ENCODE measurements at places on chromosomes 16 and 17.

DNA sequence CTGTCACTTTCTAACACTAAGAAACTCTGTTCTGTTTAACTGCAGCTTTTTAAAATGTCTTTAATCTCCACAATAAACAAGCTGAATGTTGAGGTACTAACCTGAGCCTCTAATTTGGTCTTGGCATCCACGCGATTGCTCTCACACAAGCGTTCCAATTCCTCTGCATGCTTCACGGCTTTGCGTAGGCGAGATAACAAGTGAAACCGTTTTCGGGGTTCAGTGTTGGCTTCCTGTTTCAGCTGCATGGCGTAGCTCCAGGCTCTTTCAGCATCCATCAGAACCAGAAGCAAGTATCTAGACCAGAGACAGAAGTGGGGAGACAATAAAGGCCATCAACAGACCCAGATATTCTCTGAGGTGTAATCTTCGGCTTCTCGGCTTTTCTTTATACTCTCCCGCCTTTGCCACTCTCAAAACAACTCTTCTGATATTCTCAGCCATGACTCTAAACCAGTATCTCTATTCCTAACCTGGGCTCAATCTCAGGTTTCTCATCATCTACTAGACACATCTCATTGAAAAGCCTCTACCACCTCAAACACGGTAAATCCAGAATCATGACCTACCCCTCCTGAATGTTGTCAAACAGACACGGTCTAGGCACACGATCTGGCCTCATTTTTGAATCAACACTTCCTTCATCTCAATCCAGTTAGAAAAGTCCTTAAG is 8.3 kb downstream of the SRP68 start:
- peak; percentile 66 for DNase-seq

- no peak for DNase-seq
Observed at GRCh38 chr17:17398188-17398942, 78.4 kb upstream of the MED9 start.

DNA sequence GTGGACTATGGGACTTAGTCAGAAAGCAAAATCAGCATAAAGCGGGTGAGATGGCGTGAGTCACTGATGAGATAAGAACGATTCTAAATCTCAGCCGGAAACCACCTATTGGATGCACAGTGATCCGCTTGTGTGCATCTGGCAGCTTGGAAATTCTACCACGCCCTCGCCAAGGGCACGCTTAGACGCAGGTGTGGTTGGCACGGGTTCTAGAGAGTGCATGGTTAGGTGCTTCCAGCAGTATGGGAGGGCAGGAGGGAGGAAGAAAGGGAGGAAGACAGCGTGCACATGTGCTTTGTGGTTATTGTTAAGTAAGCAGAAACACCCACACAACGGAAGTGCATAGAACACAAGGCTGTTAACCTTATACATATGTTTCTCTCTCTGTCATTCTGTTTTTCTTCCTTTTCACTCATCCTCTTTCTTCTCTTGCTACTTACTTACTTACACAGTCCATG is 374.0 kb upstream of the ASIC2 start:
- DNase-seq, result no peak

DNA sequence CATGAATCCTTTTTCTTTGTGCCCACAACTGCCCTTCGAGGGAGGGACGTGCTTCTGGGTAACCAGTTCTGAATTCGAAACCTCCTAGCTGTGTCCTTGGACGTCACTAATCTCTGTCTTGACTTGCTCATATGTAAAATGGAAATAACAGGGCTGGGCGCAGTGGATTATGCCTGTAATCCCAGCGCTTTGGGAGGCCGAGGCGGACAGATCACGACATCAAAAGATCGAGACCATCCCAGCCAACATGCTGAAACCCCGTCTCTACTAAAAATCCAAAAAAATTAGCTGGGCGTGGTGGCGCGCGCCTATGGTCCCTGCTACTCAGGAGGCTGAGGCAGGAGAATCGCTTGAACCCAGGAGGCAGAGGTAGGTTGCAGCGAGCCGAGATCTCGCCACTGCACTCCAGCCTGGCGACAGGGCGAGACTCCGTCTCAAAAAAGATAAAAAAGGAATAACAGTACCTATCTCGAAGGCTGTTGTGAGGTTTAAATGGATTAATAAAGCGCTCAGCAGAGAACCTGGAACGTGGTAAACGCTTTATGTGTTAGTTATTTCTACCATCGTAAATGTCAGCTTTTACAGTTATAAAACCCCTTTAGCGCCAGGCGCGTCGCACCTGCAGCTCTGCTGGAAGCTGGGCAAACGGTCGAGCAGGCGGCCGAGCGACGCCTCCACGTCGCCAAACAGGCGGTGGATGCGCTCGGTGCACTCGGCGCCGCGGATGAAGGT is 641 bp downstream of the COG8 start:
- no peak for DNase-seq

- no peak for DNase-seq
Observed at GRCh38 chr17:18028952-18029540, 9.9 kb downstream of the ATPAF2 start.
